Cerebellum (tissue), 4 donors: ENCODE measurements at places on chromosomes 5 and 9.

GRCh38 chr9:84668196-84669012 lies 1.1 kb upstream of the NTRK2 start:
- peak; percentile 86 for DNase-seq

DNA sequence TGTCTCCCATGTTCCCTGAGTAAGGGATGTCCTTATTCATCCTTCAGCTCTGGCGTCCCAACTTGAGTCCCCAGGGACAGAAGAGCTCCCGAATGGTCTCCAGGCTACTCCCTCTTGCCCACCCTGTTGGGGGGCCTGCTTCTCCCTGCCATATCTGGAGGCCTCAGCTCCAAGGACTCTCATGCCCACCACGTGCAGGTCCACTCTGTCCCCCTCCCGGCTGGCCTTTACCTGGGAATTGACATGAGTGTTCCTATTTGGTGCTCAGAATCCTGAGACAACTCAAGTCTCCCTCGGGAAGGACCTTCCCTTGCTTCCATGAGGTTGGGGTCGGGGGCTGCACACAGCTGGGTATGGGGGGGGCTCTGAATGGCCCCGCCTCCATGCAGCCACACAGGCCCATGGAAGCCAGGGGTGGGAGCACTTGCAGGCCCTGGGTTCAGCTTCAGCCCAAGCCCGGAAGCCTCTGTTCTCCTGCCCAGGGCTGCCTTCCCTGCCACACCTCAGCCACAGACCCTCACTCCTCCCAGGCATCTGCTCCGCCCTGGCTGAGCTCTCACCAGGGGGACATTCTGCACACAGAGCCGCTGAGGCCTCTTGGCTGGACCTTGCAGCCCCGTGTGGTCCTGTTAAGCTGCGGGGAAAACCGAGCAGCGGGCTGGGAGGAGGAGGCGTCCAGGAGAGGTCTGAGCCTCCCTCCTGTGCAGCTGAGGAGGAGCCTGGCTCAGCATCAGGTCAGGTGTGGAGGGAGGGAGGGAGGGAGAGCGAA lies 121.9 kb downstream of the PHF2 start:
- DNase-seq = no peak

GRCh38 chr5:170000155-170000554 lies 19.9 kb upstream of the INSYN2B start:
- no peak for DNase-seq

DNA sequence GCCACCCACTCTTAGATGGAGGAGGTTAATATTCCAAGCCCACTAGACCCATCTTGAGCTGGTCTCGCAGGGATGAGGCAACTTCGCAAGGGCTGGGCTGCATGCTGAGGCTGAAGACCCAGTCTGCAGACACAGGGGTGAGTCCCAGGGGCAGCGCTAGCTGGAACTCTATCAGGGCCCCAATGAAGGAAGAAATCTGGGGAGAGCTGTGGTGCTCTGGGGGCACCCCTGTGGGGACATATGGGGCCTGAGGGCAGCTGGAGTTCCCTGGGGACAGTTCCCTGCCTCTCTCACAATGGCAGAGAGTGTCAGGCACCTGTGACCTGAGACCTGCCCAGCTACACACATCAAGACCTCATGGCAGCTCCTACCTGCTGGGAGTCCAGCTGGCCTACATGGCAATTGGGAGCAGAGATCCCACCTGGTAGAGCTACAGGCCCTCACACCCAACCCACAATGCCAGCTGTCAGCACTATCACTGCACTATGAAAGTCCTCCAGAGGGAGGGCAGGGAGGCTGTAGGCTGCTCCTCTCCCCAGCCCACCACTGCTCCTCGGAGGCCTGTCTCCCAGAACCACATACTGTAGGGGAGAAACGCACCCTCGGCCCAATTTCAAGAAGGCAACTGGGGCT lies 202.2 kb downstream of the GABBR2 start:
- peak; percentile 30 for DNase-seq

DNA sequence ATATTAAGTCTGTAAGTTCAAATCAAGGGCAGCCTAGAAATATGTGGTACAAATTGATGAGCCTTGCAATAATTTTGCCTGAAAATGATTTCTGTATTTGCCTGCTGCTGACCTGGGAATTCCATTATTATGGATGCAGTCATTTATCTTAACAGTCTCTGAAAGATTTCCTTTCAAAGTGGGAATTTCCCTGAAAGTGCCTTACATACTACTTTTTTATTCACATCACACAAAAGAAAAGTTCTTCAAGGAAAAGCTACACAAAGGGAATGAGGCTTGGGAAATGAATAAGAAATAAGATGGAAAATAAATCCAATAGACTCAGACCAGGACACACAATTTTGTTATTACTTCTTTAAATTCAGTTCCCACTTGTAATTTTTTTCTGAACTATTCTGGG lies 537.8 kb upstream of the PTGER4 start:
- DNase-seq = no peak

GRCh38 chr5:73186976-73187375 lies 14.0 kb downstream of the TMEM174 start:
- no peak for DNase-seq

- DNase-seq = no peak
These were observed 3.1 kb downstream of the TBC1D9B start for GRCh38 chr5:179904463-179905160.

DNA sequence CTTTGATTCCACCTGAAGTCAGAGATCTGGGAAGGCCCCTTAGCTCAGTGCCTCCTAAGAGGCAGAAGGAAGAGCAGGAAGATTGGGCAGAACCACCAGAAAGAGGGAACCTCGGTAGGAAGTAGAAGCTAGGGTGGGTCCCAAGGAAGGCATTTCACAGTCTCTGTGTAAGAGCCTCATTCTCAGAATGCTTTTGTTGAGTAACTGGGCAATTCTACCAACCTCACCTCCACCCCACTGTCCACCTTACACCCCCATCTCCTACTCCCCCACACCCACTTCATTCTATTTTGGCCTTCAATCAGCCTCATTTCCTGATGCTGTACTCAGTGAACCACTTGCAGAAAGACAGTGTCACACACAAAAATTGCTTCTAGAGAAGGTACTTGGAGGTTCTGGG lies 3.5 kb downstream of the HBEGF start:
- DNase-seq = no peak

GRCh38 chr9:132973713-132974112 lies 4.8 kb upstream of the GFI1B start:
- peak; percentile 28 for DNase-seq

- no peak for DNase-seq
These were observed 1.0 kb downstream of the TRPC7 start for GRCh38 chr5:136364307-136364706.

DNA sequence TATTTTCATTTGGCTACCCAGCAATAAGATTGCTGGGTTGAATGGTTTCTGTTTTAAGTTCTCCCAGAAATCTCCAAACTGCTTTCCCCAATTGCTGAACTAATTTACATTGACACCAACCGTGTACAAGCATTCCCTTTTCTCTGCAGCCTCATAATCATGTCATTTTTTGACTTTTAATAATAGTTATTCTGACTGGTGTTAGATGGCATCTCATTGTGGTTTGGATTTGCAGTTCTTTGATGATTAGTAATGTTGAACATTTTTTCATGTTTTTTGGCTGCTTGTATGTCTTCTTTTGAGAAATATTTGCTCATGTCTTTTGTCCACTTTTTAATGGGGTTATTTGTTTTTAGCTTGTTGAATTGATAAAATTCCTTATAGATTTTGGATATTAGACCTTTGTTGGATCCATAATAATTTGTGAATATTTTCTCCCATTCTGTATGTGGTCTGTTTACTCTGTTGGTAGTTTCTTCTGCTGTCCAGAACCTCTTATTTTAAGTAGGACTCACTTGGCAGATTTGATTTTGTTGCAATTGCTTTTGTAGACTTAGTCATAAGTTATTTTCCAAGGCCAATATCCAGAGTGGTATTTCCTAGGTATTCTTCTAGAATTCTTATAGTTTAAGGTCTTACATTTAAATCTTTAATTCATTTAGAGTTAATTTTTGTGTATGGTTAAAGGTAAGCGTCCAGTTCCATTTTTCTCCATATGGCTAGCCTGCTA lies 793.7 kb downstream of the BRINP1 start:
- no peak for DNase-seq

GRCh38 chr9:129032541-129033159 lies 3.8 kb upstream of the MIGA2 start:
- no peak for DNase-seq

- DNase-seq = peak; percentile 84
These were observed 53.0 kb downstream of the ACTBL2 start for GRCh38 chr5:57429513-57430120.

DNA sequence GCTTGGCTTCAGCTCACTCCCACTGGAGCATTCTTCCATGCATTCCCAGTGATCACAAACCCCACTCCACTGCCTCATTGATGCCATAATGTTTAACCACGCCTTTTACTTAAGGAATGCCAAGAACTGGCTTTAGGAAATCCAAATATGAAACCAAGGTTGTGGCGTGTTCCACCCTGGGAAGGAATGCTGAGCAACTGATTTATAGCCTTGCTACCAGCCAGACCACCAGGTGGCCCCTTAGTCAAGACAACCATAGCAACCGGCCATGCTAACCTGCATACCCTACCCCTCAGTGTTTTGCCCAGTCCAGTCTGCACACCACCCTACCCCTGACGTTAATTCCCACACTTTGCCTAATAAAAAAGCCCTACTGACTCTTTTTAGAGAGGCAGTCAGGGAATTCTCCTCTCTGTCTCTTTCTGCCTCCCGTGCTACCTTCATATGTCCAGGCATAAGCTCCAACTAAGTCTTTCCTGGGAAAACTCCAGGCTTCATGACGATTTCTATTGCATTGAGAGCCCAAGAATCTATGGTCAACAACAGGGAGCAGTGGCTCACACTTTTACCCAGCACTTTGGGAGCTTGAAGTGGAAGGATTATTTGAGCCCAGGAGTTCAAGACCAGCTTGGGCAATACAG lies 27.0 kb upstream of the PRRC2B start:
- peak; percentile 53 for DNase-seq

DNA sequence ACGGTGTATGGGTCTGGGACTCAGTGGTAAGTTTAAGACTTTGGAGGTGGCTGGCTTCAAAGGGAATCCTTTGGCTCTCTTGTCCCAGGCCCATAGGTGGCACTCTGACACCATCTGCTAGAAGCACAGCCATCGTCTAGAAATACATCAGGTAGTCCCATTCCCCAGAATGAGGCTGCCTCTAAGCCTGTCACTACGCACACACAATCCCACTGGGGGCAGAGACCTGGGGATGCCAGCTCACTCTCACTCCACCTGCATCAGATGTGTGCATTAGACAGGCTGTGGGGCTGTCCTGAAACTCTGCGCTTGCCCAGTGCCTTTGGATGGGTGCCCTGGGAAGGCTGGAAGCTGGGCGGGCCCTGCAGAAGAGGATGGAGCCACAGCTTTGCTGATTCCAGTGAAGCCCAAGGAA lies 127.5 kb upstream of the PANK3 start:
- DNase-seq = peak; percentile 84

DNA sequence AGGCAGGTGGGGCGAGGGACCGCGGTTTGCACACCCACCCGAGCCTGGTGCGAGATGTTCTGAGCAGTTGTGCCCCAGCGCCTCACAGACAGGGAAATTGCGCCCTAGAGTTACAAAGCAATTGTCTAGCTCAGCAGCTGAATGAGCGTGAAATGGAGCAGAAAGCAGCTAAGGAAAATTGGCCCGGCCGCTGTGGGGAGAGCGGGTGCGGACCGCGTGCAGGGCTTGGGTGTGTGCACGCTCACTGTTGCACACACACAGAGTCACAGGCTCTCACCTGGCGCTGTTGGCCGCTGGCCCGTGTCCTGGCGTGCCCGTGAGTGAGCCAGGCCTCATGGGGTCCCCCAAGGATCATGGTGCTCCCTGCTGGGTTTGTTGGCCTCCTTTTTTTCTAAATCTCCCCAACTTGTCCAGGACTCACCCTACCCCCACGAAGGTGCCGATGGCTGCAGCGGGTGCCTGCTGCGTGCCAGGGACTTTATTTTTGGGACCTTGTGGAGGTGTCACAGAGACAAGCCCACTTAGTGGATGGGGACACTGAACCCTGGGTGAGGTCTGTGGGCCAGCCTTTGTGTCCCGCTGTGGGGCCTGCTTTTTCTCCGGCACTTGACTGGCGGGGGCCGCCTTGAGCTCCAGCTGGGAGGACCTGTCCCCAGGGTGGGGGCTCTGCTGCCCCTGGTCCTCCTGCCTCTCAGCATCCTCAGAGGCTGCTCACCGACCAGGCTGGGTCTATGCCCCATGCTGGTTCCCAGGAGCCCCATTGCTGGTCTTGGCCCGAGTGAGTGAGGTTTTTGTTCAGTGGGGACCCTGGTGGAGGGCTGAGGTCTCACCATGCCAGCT lies 5.2 kb downstream of the RXRA start:
- peak; percentile 39 for DNase-seq

- no peak for DNase-seq
These were observed 37.3 kb downstream of the STK10 start for GRCh38 chr5:172150514-172151425.

DNA sequence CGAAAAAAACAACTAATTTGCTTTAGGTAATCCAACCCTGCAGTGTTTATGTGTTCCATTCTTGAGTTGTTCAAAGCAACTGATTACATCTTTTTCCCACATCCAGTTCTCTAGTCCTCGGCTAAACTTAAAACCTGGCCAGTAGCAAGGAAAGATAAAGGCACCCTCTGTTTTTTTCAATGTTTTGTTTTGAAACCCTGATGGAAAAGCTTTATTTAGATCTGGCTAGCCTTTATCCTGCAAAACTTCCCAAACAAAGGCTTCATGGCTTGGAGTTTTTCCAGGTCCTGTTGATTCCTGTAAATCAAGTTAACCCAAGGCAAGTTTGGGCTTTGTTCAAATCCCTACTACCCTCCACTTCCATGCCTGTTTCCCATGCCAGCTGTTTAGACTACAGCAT lies 105.1 kb downstream of the CEMIP2 start:
- no peak for DNase-seq

GRCh38 chr5:57010786-57011185 lies 58.9 kb upstream of the MIER3 start:
- no peak for DNase-seq

GRCh38 chr9:447230-448025 lies 232.8 kb downstream of the DOCK8 start:
- no peak for DNase-seq

DNA sequence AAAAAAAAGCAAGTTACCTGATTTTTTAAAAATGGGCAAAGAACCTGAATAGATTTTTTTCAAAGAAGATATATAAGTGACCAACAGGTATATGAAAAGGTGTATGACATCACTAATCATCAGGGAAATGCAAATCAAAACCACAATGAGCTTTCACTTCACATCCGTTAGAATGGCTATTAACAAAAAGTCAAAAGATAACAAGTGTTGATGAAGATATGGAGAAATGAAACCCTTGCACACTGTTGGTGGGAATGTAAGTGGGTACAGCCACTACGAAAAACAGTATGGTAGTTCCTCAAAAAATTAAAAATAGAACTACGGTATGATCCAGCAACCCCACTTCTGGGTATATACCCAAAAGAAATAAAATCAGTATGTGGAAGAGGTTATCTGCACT lies 134.8 kb downstream of the UGCG start:
- DNase-seq = no peak

GRCh38 chr5:102223542-102224477 lies 72.3 kb downstream of the SLCO4C1 start:
- DNase-seq = no peak

- peak; percentile 74 for DNase-seq
These were observed 580 bp downstream of the ERAP1 start for GRCh38 chr5:96807075-96807654.

- peak; percentile 26 for DNase-seq
These were observed 13.4 kb upstream of the CCDC112 start for GRCh38 chr5:115309751-115310370.

GRCh38 chr5:171386006-171386671 lies 1.5 kb upstream of the NPM1 start:
- no peak for DNase-seq
